ENCODE measurements at places on chromosomes 1 and 21.

DNA sequence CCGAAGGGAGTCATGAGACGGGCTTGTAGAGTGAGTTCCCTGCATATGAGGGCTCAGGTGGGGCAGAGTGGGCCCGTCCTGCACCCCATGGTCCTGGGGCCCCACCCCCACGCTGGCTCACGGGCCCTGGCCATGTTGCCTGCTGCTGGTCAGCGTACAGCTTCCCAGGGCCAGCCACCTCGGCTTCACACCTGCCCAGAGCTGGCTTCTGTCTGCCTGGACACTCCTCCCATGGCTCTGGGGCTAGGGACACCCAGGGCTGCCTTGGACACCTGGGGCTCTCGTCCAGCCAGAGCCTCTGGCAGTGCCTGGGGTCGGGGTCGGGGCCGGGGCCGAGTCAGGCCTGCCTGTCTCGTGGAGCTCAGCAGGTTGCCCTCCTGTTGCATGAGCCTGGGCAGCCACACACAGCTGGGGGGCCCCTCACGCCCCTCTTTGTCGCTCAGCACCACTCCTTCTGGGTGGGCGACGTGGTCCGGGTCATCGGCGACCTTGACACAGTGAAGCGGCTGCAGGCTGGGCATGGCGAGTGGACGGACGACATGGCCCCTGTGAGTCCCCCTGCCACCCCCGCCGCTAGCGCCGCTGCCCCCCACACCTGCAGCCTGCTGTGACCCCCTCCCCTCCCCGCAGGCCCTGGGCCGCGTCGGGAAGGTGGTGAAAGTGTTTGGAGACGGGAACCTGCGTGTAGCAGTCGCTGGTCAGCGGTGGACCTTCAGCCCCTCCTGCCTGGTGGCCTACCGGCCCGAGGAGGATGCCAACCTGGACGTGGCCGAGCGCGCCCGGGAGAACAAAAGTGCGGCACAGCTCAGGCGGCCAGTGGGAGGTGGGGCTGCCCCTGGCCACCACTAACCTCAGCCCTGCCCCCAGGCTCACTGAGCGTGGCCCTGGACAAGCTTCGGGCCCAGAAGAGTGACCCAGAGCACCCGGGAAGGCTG, 5.5 kb upstream of the MMP23B start:
- DNase-seq = peak; percentile 10

- no peak for DNase-seq
Observed at GRCh38 chr1:51190961-51191360, 45.1 kb upstream of the RNF11 start.

GRCh38 chr1:51953079-51953478, 37.4 kb downstream of the RAB3B start:
- no peak for DNase-seq

DNA sequence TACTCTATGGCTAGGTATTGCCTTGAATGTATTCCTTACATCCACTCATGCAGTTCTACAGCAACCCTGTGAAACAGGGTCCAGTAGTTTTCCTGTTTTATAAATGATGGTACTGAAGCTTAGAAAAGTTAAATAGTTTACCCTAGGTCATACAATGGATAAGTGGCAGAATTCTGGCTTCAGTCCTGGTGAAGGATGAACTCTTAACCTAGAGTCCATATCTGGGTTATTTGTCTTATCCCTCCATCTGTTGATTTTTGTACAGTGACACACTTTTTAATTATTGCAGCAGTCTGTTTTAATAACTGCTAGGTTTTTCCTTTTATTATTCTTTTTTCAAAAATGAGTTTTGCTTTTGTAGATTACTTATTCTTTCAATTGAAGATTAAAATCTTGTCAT, 263.9 kb downstream of the DNM3 start:
- no peak for DNase-seq

DNA sequence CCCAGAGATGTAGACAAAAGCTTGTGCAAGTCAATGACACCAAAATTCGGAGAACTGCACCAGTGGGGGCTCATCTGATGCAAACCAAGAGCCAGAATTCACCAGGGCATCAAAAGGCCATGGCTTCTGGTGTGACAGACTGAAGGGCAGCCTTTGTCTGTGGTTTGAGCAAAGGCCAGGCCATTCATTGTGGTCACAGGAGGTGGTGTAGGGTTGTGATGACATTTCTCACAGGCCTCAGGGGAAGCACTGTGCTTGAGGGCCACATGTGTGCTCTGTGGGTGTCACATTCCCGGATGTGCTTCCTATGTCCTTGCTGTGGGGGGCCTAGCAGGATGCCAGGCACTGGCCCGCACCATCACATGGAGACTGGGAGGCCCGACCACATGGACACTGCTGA, 22.5 kb upstream of the KCNE1 start:
- DNase-seq = no peak

- peak; percentile 95 for DNase-seq
Observed at GRCh38 chr21:44517175-44517899, 22.7 kb downstream of the KRTAP10-1 start.

DNA sequence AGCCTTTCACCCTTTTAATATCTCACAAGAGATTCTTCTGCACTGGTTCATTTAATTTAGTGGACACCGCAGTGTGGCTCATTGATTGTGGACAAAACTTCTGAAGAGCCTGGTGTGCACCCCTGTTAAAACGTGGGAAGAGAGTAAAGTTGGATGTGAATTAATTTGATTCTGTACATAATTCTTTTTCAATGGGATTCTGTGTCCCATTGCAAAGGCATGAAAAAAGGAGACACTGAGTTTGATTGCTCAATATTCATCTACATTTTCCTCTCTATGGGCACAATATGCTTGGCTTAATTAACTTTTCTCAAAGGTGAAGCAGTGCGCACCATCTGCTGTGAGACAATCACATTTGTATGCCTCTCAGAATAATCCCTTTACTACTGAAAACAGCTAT, 95.1 kb downstream of the BARHL2 start:
- DNase-seq = no peak

- DNase-seq = no peak
Observed at GRCh38 chr1:205441318-205441633, 14.6 kb downstream of the BLACAT1 start.

- no peak for DNase-seq
Observed at GRCh38 chr1:192880231-192880630, 71.4 kb downstream of the RGS2 start.

DNA sequence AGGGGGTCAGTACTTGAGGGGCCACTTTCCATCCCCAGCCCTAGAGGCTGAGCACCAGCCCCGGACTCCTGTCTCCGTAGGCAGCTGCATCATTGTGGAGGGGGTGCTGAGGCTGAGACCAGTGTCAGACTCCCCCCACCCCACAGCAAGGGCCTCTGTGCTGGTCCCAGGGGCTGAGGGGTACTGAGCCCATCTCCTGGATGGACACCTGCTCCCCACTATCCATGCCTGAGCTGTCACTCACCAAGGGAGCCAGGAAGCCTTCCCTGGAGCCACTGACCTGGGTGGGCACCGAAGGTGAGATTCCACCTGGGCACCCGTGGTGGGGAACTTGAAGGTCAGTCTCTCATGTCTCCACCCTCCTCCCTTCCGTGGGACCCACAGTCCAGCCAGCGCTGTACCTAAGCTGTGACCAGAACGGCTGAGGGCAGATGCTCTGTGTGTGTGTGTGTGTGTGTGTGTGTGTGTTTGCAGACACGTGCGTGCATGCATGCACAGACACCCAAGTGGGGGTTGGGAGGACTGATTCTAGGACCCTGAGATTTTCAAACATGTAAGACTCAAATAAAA, 9.3 kb downstream of the DISP3 start:
- DNase-seq = no peak

Measured in BE2C (cell line).